Chondrocyte (in vitro differentiated cells): ENCODE measurements at places on chromosomes 2 and 18.

- DNase-seq = peak; percentile 53
- no peaks in the 10 kb centered on the region for H3K27me3 ChIP-seq
- H3K27ac ChIP-seq = peak overlapping the region; percentile 25
- peaks cover 63% of the 10 kb centered on the region for H3K4me1 ChIP-seq
Measured at GRCh38 chr2:237221443-237221842, 135.8 kb downstream of the COPS8 start.

- no peak overlapping the region for H3K27ac ChIP-seq
- no peak overlapping the region for H3K4me3 ChIP-seq
- DNase-seq = no peak
- no peaks in the 10 kb centered on the region for H3K4me1 ChIP-seq
Measured at GRCh38 chr2:34423301-34423700, 824.2 kb upstream of the FAM98A start.

DNA sequence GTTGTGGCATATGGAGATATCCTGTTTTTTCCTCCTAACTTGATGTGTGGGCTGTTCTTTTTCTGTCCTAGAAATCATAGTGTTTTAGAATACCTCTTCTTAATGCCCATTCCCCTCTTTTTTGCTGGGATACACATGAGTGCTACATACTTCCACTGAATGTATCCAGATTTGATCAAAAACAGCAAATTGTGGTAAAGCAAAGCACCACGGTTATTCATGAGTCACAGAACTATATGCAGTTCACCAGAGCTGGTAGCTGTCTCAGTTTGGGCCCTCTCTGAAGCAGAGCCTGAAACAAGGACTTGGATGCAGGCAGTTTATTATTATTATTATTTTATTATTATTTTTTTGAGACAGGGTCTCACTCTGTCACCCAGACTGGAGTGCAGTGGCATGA is 69.9 kb upstream of the CTLA4 start:
- no peaks in the 10 kb centered on the region for H3K27me3 ChIP-seq
- no peak for DNase-seq
- H3K4me3 ChIP-seq = no peak overlapping the region
- no peak overlapping the region for H3K27ac ChIP-seq
- H3K36me3 ChIP-seq = no peaks in the 10 kb centered on the region

- H3K4me3 ChIP-seq = no peak overlapping the region
- H3K27ac ChIP-seq = peak overlapping the region; percentile 81
- H3K27me3 ChIP-seq = no peaks in the 10 kb centered on the region
- H3K36me3 ChIP-seq = peaks cover 9% of the 10 kb centered on the region
Measured at GRCh38 chr2:217906798-217907197, 96.0 kb downstream of the TNS1 start.

GRCh38 chr18:2797951-2798350 is 48.9 kb upstream of the EMILIN2 start:
- H3K36me3 ChIP-seq = peaks cover 24% of the 10 kb centered on the region
- no peak overlapping the region for H3K27ac ChIP-seq
- no peaks in the 10 kb centered on the region for H3K27me3 ChIP-seq
- DNase-seq = no peak
- H3K4me1 ChIP-seq = no peaks in the 10 kb centered on the region

DNA sequence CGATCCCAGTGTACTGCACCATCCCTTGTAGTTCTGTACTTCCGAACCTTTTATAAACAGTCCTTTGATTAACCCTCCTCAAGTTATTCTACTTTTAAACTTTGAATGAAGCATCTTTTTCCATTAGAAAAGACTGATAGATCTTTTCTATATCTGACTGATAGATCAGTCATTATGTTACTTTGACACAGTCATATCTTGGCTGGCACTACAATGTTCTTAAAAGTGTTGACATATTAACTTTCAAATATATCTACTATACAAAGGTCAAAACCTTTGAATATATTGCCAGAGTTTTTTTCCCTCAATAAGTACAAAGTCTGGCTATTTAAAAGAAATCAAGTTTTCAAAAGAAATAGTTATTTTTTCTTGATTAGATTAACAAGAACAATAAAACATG is 35.4 kb upstream of the NABP1 start:
- H3K27ac ChIP-seq = no peak overlapping the region
- no peak for DNase-seq
- no peak overlapping the region for H3K4me3 ChIP-seq

DNA sequence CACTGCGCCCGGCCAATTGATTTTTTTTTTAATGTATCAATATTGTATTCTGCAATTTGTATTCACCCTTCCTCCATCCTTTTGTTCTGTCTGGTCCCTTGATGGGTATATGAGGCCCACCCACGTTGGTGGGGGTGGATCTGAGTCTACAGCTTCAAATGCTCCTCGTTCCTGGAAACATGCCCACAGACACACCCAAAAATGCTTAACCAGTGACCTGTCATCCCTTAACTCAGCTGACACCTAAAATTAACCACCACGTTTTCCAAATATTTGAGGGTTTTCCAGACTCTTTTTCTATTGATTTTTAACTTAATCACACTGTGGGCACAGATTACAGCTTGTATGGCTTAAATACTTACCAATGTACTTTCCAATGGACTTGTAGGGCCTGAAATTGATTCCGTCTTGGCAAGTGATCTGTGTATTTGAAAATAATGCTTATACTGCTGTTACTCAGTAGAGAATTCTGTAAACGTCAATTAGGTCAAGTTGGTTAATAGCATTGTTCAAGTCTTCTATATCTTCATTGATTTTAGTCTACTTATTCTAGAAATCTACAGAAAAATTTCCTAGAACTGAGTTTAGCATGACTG is 34.4 kb upstream of the CYP27C1 start:
- DNase-seq = no peak
- H3K4me3 ChIP-seq = no peak overlapping the region
- peaks cover 24% of the 10 kb centered on the region for H3K36me3 ChIP-seq
- peaks cover 18% of the 10 kb centered on the region for H3K4me1 ChIP-seq

DNA sequence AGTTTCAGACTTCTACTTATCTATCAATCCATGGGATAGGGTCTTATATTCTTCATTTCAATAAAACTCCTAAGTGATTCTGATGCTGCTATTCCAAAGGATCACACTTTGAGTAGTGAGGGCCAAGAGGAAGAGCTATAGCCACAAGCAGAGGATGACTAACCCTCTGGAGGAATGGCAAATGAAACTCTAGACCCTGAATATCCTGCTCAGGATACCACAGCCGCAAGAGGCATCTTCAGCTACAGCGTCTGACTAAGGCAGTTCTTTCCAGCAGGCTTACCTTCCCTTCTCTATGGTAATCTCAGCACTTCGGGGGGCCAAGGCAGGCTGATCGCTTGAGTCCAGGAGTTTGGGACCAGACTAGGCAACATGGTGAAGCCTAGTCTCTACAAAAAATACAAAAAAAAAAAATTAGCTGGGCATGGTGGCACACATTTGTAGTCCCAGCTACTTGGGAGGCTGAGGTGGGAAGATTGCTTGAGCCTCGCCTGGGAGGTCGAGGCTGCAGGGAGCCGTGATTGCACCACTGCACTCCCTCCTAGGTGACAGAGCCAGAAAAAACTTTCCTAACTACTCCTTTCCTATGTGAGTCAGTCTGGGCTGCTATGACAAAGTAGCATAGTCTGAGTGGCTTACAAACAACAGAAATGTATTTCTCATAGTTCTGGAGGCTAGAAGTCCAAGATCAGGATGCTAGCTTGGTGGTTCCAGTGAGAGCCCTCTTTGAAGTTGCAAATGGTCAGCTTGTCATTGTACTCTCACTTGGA is 371.9 kb downstream of the IRS1 start:
- no peaks in the 10 kb centered on the region for H3K27me3 ChIP-seq
- H3K4me1 ChIP-seq = peaks cover 68% of the 10 kb centered on the region
- H3K4me3 ChIP-seq = no peak overlapping the region
- peak overlapping the region; percentile 94 for H3K27ac ChIP-seq

- peaks cover 6% of the 10 kb centered on the region for H3K36me3 ChIP-seq
- H3K27ac ChIP-seq = no peak overlapping the region
- no peaks in the 10 kb centered on the region for H3K27me3 ChIP-seq
- H3K4me3 ChIP-seq = no peak overlapping the region
- no peak for DNase-seq
Measured at GRCh38 chr2:144490857-144491256, 29.1 kb downstream of the ZEB2 start.

DNA sequence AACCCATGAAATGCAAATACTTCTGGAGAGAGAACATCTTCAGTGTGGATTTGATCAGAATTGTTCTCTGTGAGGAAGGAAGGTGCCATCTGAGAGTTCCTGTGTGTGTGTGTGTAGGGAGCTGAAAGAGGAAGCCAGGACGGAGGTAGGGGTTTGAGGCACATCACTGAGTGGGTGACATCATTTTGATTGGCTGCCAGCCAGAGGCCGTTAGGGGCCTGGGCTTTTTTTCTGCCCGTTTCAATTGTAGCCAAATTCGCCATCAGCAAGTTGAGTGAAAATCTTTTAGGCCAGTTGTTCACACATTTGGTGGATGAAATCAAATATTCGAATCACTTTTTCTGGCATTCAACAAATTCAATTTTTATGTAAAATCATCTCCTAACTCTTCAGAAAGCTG is 48.9 kb downstream of the TSN start:
- DNase-seq = no peak
- H3K27ac ChIP-seq = no peak overlapping the region
- H3K4me1 ChIP-seq = peaks cover 6% of the 10 kb centered on the region
- no peak overlapping the region for H3K4me3 ChIP-seq

DNA sequence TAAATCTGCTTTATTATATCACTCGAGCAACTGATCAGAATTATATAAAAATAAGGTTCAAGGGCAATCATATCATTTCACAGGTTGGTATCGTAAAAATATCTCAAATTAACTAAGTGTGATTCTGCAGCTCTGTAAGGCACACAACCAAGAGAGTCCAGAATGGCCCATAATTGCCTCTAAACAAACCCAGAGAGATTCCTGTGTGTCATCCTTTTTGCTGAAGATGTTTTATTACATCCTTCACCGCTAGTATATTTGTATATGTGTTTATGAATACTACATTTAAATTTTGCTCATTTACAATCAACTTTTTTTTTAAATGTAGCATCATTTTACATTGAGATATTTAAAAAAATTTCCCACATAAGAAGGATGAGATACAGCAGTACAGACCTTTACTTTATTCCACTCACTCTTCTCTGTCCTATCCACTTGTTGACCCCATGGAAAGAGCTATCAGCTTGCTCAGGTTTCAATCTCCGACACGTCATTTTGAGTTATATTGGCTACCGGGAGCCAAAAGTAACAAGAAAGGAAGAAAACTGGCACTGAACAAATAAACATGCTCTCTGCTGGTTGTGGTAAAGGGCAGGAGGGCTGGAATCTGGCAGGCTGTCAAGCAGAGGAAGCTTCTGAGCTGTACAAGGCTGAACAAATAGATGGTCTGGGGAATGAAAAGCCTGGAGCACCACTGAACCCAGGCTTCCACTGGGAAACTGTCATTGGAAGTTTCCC is 23.1 kb downstream of the PLA2R1 start:
- H3K4me1 ChIP-seq = peaks cover 42% of the 10 kb centered on the region
- peaks cover 16% of the 10 kb centered on the region for H3K36me3 ChIP-seq
- H3K27ac ChIP-seq = peak overlapping the region; percentile 86
- peak overlapping the region; percentile 6 for H3K4me3 ChIP-seq
- DNase-seq = no peak

GRCh38 chr2:73594251-73594650 is 48.0 kb downstream of the NAT8 start:
- no peak for DNase-seq
- peaks cover 24% of the 10 kb centered on the region for H3K4me1 ChIP-seq
- H3K4me3 ChIP-seq = no peak overlapping the region
- H3K27ac ChIP-seq = peak overlapping the region; percentile 67
- H3K36me3 ChIP-seq = peaks cover 5% of the 10 kb centered on the region
- no peaks in the 10 kb centered on the region for H3K27me3 ChIP-seq

GRCh38 chr2:164523726-164524125 is 97.6 kb downstream of the GRB14 start:
- H3K36me3 ChIP-seq = peaks cover 15% of the 10 kb centered on the region
- peaks cover 6% of the 10 kb centered on the region for H3K4me1 ChIP-seq
- DNase-seq = no peak

DNA sequence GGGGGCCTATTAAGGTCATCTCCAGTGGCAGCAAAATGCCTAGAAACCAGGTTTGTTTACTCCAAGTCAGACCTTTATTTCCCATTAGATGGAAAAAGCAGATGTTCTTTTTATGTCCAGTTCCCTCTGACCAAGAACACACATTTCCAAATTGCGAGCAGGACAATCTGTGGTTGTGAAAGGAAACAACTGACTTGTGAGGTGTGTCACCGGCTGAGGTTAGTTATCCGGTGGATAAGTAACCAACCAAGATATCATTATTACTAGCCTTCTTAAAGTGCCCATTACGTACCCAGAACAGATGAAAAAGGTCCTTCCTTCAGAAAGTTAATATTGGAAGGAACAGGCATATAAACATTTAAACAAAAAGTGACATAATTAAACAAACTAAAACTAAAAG is 112.9 kb downstream of the THADA start:
- no peak overlapping the region for H3K4me3 ChIP-seq
- H3K36me3 ChIP-seq = no peaks in the 10 kb centered on the region
- no peaks in the 10 kb centered on the region for H3K27me3 ChIP-seq

GRCh38 chr2:195428673-195429072 is 228.4 kb upstream of the SLC39A10 start:
- no peak overlapping the region for H3K27ac ChIP-seq
- H3K36me3 ChIP-seq = no peaks in the 10 kb centered on the region
- no peaks in the 10 kb centered on the region for H3K4me1 ChIP-seq
- DNase-seq = no peak

DNA sequence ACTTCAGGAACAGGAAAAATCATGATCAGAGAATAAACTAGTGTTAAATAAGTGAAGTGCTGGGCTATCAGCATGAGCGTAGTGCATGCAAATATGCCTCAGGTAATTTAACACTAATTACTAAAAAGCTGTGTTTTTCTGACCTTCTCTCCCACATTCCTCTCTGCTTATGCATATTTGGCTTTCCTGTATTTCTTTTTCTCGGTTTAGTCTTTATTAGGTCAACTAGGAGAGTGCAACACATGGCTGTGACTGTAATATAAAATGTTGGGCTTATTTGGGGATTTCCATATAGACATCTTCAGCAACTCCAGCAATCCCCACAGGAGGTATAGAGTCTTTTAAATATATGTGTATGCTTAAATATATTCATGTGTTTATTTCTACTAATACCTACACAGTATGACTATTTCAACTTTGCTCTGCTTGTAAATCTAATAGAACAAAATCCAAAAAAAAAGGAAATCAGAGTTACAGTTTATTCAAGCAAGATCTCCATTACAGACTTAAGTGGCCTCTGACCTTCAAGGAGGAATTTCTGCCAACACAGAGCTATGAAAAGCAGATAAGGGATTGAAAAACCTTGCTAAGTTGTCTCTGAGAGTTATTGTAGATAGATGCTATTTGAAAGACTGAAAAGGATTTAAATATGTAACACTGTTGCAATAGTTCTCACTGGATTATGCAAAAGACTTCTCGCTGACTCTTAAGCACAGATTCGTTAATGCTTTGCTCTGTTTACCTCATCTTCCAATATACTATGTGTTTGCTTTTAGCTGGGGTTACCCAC is 359.5 kb upstream of the RGPD4 start:
- H3K36me3 ChIP-seq = no peaks in the 10 kb centered on the region
- H3K27ac ChIP-seq = no peak overlapping the region
- peaks cover 15% of the 10 kb centered on the region for H3K27me3 ChIP-seq
- H3K4me3 ChIP-seq = no peak overlapping the region
